ENCODE measurements at places on chromosomes 4 and X.

DNA sequence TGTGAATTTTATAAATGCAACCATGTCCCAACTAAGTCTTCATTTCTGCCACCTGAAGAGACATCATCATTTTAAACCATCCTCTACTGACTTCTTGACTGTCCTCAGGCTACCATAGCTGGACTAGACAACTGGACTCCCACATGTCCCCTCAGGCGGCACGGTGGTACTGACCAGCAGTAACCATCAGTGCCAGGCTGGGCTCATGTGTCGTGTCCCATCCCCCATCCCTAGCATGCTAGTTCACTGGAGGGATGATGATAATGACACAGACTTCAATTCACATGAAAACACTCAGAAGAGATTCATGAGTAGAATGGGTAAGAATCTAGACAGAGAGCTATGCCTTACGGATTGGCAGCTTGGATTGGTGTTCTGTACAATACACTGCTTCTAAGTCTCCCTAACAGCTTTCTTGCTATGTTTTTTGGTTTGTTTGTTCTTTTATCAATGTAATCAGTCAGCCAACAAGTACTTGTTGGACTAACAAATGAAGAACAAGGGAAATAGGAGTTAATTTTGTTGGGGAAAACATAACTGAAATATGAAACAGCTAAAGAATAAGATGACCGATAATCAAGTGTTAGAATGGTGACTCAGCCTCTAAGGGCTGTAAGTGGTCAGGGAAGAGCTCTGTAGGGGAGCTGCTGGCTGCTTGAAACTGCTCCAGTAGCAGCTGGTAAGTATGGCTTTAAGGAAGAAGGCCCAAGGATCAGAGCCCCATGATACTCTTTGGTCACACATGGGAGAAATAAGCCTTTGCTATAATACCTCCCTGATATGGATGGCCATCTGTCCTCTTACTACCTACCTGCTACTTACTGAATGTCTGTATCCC, 10.3 kb downstream of the ZDHHC9 start:
- DNase-seq: no peak

DNA sequence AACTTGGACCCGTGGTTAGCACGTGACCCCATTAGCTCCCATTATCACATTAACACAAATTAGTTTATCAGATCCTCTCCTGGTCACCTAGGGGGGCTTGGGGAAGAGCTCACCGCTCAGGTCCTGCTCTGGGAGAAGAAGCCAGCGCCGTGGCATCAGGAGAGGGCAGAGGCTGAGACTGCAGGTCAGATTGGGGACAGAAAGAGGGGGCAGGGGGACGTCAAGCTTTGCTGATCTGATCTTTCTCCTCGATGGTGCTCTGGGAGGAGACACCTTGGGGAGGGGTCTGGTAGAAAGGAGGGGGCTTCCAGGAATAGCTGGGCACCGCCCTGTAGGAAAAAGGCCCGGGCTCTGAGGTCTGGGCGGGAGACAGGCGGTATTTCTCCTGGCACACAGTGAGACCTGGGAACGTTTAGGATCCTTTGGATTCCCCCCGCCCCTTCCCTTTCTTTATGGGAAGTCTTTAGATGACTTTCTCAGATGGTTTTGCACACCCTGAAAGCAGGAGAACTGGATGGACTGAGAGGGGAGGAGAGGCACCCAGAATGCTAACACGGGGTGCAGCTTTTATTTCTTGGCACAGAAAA, 9.1 kb upstream of the ELF4 start:
- no peak for DNase-seq

DNA sequence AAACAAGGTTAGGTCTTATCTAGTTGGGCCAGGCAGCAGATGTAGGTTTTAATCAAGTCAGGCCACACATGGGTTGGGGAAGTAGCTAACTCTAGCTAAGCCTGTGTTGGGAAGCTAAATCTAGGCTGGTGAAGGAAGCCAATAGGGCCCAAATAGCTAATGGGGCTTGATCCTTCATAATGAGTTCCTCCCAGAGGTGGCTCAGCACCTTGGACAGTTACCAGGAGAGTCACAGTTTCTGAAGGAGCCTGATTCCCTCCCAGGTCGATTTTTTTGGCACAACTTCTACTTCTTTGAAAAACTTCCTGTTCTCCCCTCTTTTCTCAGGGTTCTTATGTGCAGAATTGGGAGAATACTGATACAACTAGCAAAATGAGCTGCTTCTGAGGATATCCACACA, 242.5 kb upstream of the PRPS2 start:
- peak; percentile 13 for DNase-seq

- no peak for DNase-seq
Measured at GRCh38 chrX:78650906-78651437, 8.2 kb downstream of the RTL3 start.

GRCh38 chr4:24643774-24644520, 59.6 kb upstream of the DHX15 start:
- DNase-seq: no peak

DNA sequence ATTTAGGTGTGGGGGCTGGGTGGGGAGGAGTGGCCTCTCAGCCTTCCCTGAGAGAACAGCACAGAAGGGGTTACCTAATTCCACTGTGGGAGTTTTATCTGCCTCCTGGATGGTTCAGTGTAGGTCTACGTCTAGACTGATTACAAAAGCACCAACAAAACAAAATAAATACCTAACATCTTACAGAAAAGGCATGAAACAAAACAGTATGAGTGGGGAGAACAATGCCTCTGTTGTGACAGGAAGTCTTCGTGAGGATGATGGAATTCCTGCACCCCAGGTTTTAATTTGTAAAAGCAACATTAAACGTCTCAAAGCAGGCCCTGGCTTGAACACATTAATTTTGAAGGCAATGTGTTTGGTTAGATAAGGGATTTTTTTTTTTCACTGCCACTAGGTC, 112.1 kb upstream of the GPC4 start:
- DNase-seq: no peak

- DNase-seq: no peak
Measured at GRCh38 chrX:152070144-152070543, 68.2 kb downstream of the MAGEA10 start.

DNA sequence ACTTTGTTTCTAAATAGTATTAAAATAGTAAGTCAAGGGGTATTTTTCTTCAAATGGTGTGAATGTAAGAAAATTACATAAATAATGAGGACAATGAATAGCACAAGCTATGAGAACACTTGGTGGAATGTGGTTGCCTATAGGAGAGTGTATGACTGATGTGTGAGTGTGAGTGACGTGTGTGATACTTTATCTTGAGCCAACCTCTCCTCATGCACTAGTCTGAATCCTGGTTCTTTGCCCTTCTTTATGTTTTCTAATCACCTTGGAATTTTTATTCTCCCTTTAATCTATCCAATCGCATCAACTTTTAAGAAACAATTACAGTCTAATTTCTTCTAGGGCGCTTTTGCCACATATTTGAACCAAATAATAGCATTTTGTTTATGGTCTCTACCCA, 98.2 kb downstream of the YIPF7 start:
- DNase-seq: no peak

- DNase-seq: no peak
Measured at GRCh38 chr4:97216046-97216445, 927.2 kb downstream of the STPG2 start.
